ENCODE measurements at places on chromosomes 4 and X.
A peak's percentile ranks its signal among the peaks of the same experiment; 100 is the strongest.

DNA sequence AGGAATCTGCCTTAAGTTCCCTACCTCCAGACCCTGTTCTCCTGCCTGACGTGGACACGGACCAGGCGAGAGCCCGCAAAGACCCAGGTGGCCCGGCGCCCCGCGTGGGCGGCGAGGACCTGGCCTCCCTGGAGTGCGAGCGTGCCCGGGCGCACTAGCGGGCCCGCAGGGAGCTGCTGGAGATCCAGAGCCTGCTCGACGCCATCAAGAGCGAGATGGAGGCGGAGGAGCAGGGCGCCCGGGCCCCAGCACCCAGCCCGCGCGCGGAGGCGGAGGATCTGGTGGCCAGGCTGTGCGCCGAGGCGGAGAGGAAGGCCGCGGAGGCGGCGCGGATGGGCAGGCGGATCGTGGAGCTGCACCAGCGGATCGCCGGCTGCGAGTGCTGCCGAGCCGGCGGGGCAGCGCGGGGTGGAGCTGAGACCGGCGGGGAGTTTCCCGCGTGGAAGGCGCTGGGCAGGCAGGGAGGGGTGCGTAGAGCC, 18.2 kb downstream of the MRFAP1 start:
- DNase-seq, result peak; percentile 34

DNA sequence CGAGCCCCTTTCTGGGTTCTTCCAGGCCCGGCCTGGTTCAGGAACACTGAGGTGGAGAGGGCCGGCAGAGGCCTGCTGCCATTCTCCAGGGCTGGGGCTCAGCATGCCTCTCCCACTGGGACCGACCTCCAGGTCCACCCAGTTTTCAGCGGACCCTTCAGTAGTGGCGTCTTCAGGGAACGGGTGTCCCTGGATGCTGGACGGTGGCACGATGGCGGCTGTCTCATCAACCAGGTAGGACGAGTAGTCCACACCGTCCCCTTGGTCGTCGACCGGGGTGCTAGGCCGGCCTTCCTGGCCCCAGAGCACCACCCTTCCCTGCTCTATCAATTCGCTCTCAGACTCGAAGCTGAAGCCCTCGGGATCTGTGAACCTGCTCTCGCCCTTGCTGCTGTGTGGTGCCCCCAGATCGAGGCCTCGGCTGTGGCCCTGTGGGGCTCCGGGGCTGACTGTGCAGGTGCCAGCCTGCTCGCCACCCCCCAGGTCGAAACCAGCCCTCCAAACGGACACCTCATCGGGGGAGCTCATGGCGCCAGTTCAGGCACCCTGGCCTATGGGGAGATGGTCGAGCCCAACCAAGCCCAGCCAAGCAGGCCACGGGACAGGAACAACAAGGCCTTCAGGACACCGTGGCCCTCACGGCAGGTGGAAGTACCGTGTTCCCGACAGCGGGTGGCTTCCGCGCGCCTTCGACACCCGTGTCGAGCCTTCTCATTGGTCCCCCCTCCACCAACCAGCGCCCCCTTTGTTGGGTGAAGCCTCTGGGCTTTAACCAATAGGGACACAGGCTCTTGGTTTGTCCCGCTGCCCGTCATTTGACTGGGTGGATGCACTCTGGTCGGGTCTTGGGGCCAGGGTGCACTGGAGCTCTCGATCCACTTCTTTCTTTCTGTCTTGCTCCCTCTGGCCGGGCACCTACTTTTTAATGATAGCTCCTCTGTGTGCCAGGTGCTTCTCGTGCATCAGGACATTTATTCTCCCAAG, 814 bp upstream of the LOC101059915 start:
- DNase-seq, result no peak

- peak; percentile 81 for DNase-seq
Observed at GRCh38 chrX:136065044-136065671, 79.9 kb downstream of the SLC9A6 start.

DNA sequence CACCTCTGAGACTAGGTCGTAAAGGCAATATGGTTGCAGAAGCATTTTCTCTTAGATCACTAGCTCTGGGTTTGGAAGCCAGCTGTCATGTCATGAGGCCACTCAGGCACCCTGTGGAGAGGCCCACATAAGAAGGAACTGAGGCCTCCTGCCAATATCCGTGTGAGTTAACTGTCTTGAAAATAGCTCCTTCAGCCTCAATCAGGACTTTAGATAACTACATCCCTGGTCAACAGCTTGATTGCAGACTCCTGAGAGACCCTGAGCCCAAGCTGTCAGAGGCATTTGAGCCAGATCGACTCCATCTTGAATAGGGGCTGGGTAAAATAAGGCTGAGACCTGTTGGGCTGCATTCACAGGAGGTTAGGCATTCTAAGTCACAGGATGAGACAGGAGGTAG, 15.1 kb upstream of the REPS2 start:
- DNase-seq, result no peak

DNA sequence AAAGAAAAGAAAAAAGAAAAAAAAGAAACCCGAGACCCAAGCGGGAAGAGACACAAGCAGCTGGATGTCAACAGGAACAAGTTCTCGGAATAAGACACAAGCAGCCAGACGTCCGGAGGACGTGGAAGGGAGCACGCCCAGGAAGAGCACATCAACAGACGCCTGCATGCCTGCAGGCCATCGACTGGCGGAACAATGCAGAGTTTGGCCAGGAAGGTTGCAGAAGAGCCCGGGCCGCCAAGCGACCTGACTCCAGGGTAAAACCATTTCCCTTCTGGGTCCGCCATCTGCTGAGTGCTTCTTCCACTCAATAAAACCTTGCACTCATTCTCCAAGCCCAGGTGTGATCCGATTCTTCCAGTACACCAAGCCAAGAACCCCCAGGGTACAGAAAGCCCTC, 95.6 kb upstream of the PRR32 start:
- DNase-seq, result no peak

GRCh38 chr4:110049951-110050925, 137.6 kb downstream of the EGF start:
- DNase-seq, result peak; percentile 41

GRCh38 chrX:116399681-116400080, 36.7 kb upstream of the SLC6A14 start:
- no peak for DNase-seq

GRCh38 chr4:1446502-1447386, 40.5 kb upstream of the NKX1-1 start:
- no peak for DNase-seq

- DNase-seq, result no peak
Observed at GRCh38 chrX:29196501-29196900, 609.3 kb downstream of the IL1RAPL1 start.
